Lower leg skin (tissue), 4 donors: ENCODE measurements at places on chromosomes 2 and 18.

GRCh38 chr2:226691255-226691654, 108.4 kb downstream of the IRS1 start:
- no peak for DNase-seq

DNA sequence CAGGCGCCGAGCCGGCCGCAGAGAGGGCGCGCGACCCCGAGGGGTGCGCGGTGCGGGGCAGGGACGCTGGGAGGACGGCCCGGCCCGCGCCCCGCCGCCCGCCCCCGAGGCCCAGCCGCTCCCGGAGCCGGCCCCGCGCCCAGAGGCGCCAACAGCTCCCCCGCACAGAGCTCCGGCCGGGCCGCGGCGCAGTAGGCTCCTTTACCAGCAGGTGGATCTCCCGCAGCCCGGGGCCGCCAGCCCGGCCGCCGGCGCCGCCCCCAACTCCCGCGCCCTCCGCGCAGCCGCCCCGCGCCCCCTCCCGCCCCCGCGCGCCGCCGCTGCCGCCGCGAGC, 258 bp downstream of the MGAT4A start:
- no peak for DNase-seq

DNA sequence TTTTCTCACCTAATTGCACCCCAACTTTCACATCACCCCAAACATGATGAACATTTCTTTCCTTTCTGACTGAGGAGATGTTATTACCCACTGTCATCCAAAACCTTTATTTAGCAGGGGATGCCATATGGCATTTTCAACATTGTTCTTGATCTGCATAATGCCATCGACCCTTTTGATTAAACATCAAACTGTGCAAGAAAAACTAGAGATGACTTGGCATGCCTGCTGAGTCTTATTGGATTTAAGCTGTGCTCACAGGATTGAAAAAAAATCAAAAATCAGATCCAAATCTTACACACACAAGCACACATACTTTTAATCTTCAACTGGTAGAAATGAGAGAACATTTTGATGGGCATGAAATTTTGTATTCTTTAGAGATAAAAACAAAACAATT, 536.0 kb downstream of the TMX3 start:
- DNase-seq: no peak

- no peak for DNase-seq
Observed at GRCh38 chr18:3498698-3499471, 48.9 kb downstream of the TGIF1 start.

DNA sequence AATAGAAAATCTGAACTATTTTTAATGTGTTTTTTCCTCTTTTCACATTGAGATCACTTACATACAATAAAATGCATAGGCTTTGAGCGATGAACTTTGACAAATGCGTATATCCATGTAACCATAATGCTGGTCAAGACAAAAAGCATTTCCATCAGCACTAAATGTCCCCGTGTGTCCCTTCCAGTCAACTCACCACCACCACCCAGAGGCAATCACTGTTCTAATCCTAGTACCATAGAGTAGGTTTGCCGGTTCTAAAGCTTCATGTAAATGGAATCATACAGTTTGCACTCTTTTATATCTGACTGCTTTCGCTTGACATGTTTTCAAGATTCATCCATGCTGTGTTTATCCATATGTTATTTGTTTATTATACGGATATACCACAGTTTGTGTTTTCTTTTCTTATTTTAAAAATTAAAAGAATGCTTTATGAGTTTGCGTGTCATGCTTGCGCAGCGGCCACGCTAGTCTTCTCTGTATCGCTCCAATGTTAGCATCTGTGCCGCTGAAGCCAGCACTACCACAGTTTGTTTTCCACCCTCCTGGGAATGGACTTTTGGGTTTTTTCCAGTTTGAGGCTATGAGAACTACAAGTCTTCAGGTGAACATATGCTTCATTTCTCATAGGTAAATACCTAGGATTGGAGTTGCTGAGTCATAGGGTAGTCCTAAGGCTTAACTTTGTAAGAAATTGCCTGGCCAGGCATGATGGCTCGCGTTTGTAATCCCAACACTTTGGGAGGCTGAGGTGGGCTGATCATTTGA, 197.5 kb upstream of the CHAC2 start:
- no peak for DNase-seq
